Stimulated activated CD4-positive, alpha-beta T cell treated with anti-CD3 and anti-CD28 coated beads, Interleukin-1b, Interleukin-23, amount 100 ng/mL, for 1 hour (primary cell): ENCODE measurements at places on chromosomes 3 and 15.

- no peak for DNase-seq
Observed at GRCh38 chr3:171563298-171563697, 103.1 kb upstream of the TNIK start.

DNA sequence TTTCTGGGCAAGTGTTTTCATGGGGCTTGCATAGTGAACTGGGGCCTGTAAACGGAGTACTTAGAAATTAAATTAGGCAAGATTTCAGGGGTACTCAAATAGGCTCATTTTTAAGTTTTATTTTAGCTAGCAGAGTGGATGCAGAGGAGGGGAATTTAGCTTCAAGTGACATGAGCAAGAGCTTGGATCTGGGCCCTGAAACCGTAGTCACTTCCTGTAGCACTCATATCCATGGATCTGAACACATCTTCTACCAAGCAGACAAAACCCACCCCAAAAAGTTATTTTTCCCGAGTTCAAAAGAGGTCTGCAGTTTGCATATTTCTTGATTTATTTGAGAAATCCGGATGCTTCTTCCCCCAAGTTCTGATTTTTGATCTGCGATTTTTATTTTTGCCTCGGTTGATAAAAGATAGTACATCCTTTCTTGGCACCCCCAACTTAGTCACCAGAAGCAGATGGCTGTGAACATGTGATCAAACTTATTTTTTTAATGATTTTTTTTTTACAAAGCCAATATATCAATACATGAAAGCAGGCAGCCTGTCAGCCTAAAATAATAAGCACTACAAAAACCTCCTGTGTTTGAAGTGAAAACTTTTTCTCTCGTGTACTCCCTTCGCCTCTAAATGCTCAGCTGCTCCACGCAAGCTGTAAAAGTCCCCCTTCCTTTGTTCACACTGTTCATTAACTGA, 36.6 kb upstream of the STT3B start:
- DNase-seq: no peak

DNA sequence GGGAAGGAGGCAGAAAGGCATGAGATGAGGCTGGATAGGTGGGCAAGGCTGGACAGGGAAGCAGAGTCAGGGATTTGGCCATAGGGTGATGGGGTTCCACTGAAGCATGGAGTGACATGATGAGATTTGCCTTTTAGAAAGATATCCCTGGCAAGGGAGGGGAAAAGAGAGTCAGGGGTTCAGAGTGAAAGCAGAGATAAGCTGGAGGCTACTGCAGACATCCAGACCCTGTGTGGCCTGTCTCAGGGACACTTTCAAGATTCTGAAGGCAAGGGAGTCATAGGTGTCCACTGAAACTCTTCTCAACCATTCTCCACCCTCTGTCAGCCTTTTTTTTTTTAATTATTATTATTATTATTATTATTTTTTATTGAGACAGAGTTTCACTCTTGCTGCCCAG, 94.0 kb upstream of the SPATA12 start:
- DNase-seq: no peak

- DNase-seq: no peak
Observed at GRCh38 chr3:44412365-44412764, 65.1 kb downstream of the ZNF445 start.

DNA sequence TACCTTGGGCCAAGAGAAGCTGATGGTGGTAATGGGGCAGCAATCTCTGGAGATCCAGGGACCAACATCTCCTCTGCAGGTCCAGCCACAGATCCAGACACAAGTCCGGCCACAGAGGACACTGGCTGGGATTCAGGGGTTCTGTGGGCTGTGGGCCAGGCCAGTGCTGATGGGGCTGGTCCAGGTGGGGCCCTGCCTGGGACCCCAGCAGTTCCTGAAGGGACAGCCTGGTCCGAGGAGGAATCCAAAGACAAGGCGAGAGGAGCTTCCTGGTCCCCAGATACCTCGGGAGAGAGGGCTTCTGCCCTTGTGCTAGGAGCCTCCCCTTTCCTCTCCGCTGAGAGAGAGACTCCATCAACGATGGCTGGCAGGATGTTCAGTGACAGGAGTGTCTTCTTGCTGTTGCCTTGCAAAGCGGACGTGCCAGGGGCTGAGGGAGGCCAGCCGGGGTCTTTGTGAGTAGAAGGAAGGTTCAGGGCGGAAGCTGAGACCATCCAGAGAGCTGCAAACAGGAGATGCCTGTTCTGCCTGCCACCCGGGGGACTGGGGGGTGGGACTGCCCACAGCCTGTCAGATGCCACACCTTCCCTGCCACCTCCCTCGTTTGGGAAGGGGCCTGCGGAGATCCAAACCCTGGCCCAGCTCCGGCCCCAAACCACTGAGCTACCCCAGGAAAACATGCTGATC, 24.5 kb upstream of the GOLGA6C start:
- DNase-seq: no peak

- DNase-seq: no peak
Observed at GRCh38 chr3:19595884-19596283, 338.1 kb downstream of the EFHB start.

DNA sequence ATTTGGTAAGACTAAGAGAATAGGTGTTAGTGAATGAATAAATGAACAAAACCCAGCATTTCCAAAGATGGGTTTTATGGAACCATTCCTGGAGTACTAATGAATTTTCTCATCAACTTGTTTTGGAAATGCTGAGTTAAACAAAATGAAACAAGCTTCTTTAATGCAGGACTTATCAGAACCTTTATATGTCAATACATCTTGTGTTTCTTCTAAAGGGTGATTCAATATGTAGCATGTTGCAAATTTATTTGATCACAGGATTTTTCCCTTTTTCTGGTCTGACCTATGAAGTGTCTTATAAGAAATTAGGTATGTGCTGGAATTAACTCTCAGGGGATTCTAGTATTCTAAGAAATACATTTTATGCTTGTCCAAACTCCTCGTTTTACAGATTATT, 53.2 kb downstream of the EDEM1 start:
- no peak for DNase-seq

DNA sequence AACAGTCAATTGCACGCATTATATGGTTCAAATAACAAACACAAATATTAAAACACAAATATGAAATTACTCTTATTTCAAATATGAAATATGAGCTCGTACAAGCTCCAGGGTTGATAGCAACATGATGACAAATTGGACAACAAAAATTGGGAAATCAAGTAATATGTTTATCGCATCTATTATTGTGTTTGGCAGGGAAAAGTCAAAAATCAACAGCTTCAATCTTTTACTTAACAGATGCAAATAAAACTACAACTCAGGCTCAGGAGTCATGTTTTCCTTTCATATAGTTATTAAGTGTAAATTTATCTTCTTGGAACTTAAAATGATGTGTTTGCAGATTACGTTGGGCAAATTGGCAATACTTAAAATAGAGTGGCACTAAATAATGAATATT, 41.4 kb downstream of the ZPLD1 start:
- DNase-seq: no peak

- DNase-seq: no peak
Observed at GRCh38 chr3:52094571-52095485, 38.5 kb upstream of the DUSP7 start.

DNA sequence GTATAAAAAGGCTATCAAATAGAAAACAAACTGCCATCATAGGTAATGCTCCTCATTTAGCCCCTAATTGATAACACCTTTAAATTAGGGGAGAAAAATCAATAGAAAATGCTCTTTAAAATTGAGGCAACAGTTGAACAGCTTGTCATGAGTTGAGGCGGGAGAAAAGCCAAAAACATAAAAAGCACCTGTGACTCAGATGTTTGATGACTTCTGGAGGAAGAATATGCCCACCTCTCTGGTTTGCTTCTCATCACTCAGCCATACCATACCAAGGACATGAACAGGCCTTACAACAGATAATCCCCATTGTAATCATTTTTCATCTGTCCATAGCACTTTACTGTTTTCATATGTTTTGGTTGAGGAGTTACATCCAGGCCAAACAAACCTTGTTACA, 246.0 kb downstream of the MYRIP start:
- no peak for DNase-seq
